Right cardiac atrium (tissue), 5 donors: ENCODE measurements at places on chromosomes 1 and 21. TPM values are rescaled to one million over a fixed set of nuclear protein-coding genes. Genes with fewer than 3 reads are reported as not detected.

DNA sequence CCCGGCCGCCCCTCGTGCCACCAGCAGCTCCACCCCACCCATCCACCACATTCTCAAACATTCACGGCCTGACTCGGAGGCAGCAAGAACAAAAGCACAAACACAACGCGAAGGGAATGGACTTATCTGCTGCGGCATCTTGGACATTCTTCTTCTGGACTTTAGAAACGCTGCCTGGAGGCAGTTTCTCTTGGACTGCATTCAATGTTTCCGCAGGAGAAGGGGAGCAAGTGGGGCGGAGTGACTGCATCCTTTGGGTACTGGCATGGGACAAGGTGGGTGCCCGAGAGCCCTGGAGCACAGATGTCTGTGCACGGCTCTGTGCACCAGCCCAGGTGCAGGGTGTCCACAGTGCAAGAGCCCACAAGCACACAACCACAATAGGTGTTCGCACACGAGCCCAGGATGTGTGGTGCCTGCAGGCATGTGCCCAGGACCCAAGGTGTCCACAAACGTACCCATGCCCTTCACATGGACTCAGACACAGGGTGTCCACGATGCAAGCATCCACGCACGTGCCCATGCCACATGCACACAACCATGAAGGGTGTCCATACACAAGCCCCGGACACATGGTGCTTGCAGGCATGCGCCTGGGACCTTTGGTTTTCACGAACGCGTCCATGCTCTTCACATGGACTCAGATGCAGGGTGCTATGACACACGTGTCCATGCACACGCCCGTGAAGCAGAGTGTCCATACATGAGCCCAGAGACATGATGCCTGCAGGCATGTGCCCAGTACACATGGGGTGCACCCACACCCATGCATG is 53.6 kb downstream of the WNT9A start:
- no peak for DNase-seq

DNA sequence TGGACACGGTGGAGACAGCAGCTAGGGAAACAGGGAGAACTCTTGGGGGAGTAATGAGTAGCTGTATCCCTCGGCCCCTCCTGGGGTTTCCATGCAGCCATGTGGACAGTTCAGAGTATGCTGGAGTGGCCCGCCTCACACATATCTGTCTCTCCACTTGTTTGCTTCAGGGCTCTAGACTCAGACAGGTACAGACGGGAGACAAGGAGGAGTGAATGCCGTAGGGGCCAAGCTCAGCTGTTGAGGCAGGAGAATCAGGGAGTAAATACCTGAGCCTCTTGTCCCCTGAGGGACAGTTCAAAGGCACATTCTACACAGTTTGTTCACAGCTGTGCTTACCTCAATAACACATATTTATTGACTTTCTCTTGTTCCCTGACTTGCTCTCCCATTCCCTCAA is 7.7 kb upstream of the PTGFRN start:
- DNase-seq, result no peak

DNA sequence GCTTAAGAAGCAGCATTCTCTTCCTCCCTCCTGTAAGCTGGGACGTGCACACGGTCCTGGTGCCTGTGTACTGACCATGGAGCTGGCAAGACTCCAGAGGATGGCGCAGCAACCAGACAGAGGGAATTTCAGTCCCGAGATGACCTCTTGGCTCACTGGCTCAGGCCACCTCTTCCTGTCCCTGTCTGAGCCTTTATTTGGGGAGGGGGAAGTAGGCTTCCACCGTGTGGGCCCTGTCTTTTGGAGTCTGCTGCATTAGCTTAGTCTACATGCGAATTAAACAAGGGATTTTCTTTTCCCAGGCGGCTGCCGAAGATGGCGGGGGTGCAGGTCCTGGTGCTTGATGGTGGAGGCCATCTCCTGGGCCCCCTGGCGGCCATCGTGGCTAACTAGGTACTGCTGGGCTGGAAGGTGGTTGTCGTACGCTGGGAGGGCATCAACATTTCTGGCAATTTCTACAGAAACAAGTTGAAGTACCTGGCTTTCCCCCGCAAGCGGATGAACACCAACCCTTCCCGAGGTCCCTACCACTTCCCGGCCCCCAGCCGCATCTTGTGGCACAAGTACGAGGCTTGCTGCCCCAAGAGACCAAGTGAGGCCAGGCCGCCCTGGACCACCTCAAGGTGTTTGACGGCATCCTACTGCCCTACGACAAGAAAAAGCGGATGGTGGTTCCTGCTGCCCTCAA is 10.2 kb downstream of the IL24 start:
- peak; percentile 43 for DNase-seq

TEDDM1 gene
- polyA plus RNA-seq, result not detected

CYP4A22 gene
- polyA plus RNA-seq, result not detected

NCSTN gene
- 60.7 TPM for polyA plus RNA-seq
